ENCODE measurements at places on chromosomes 3 and 15. TPM values are rescaled to one million over a fixed set of nuclear protein-coding genes. Genes with fewer than 3 reads are reported as not detected.

DNA sequence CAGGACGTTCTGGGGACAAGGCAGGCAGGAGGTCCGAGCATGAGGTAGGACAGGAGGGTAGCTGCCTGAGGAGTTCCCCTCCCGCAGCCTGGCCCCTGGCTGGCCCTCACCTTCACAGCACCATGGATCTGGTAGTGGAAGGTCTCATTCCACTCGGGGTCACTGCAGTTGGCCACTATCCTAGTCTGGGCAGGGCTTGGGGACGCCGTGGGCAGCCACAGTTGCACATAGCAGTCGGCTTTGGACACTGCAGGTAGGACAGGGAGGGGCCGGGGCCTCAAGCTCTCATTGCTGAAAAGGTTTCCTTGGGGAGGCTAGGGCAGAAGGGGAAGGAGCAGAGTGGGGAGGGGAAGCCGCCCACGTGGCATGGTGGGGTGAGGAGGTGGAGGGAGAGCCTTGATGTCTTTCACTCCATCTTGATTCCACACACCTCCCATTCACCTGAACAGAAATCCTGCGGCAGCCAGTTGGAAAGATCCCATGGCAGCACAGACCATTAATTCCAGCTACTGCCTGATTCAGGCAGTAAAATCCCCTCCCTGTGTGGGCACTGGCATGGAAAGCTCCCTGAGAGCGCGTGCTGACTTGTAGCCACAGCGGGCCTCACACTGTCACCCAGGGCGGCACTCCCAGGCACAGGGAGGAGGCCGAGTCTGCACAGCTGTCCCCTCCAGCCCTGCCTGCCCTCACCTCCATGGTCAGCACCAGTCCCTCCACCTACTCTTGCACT lies 2.1 kb downstream of the PLA2G4F start:
- DNase-seq, result no peak

GRCh38 chr3:127329631-127330285 lies 41.9 kb upstream of the PRR20G start:
- DNase-seq, result no peak

GRCh38 chr3:150217691-150218090 lies 190.4 kb upstream of the TSC22D2 start:
- no peak for DNase-seq

GRCh38 chr15:79970624-79971434 lies at the start of gene BCL2A1:
Gene BCL2A1, minus strand, starts transcription at chr15:79971196. Its CDS starts 77 bp downstream, at chr15:79971119.
- DNase-seq, result peak; percentile 28

GRCh38 chr3:177229791-177230190 lies 32.5 kb upstream of the TBL1XR1 start:
- no peak for DNase-seq

DNA sequence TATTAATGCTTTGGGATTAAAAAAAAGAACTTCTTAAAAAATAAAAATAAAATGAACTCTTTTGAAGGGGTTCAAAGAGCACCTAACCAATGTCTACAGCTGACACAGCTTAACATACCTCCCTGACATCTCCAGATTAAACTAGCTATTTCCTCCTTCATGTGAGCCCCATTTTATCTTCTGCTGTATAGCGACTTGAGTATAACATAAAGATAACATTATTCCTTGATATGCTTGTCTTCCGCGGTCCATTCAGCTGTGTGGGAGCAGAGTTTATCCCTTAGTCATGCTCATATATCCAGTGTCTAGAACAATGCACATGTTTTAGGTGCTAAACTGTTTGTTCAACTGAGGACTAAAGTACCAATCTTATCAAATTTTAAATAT lies 7.8 kb upstream of the CHRM5 start:
- DNase-seq, result no peak

DNA sequence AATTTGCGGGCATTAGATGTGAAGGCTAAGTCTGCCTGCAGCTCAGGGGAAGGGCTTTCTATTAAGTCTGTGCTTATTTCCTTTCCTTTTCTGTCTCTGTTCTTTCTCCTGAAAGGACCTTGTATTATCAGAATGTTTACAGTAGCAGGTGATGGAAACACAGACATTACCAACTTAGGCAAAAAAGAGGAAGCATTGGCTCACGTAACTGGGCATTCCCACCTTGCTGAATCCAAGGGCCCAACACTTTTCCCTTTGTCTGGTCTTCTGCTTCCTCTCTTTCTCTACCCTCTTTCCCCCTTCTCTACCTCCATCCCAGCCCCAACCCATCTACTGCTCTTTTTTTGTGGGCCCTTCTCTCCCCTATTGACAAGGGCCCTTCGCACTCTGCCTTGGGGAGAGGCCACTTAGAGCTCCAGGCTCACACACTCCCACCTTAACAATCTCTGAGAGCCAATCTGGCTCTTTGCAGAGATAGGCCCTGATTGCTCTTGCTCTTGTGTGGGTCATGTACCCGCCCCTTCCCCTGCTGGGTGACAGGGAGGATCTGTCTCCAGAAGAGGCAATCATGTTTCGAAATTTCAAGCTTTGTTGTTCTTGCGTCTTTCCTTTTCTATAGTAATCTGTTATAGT lies 35.0 kb downstream of the ACAA1 start:
- no peak for DNase-seq

DNA sequence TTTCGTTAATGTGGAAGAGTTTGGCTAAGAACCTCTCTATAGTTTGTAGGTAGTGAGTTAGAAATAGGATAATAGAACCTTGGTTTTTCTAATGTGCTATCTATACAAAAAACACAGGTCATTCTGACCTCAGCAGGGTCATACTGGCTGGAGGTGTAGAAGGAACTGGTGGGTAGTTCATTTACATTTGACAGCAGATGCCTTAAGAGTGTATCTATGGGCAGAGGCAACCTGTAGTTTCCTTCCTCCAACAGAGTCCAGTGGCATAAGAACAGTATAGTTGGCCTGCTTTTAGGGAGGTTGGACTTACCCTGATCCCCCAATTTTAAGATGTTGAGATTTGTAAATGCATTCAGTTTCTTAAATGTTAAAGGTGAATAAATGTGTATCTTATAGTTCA lies 152.2 kb downstream of the TCF12 start:
- no peak for DNase-seq

DNA sequence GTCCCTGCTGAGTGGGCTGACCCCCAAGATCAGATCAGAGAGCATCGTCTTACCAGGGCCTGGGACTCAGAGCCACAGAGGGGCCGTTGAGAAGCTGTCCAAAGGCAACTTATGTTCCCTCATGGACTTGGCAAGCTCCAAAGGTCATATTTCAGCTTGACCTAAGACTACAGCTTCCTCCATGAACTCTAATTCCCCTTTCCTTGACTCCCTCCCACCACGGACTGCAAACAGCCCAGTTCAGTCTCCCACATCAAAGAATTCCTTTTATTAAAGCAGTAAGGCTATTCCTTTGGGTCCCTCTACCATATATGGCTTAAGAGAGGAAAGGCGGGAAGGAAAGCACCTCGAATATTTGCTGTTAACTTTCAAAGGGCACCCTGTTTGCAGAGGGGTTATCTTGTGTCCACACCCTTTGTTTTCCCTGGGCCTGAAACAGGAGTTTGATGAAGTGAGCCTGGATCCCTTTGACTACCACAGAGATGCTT lies 146.1 kb upstream of the THBS1 start:
- DNase-seq, result no peak

- DNase-seq, result no peak
These were observed 8.6 kb downstream of the CLN6 start for GRCh38 chr15:68220967-68221366.

- DNase-seq, result no peak
These were observed 28.6 kb upstream of the SRGAP3 start for GRCh38 chr3:9278085-9278484.

DNA sequence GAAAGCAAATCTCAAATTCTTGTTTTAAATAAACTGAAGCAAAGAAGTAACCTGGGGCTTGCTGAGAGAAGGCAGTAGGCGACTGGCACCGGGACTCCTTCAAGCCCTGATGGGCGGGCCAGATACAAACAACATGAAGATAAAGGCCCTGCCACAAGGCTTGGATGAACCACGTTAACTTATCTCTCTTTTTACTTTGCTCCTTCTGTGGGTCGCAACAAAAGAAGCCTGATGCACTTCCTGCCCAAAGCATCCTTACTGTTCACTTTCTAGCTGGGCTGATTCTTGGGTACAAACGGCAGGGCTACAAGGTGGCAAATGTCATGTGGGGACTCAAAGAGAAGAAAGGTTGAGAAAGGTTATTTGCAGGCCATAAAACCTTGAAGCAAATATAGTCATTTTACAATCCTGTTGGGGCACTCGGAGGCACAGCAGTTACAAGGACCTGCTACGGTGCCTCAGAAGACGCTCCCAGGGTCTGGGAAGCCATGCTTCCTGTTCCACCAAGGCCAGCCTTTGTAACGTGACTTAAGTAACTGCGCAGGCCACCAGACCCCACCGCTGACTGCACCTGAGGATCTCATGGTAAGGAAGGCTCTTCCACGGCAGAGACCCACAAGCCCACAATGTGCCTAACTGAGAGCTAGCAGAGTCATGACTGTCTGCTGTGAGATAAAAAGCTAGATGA lies 71.1 kb downstream of the CHSY1 start:
- DNase-seq, result no peak

GRCh38 chr3:119368298-119368697 lies 74.1 kb downstream of the ARHGAP31 start:
- DNase-seq, result no peak

DNA sequence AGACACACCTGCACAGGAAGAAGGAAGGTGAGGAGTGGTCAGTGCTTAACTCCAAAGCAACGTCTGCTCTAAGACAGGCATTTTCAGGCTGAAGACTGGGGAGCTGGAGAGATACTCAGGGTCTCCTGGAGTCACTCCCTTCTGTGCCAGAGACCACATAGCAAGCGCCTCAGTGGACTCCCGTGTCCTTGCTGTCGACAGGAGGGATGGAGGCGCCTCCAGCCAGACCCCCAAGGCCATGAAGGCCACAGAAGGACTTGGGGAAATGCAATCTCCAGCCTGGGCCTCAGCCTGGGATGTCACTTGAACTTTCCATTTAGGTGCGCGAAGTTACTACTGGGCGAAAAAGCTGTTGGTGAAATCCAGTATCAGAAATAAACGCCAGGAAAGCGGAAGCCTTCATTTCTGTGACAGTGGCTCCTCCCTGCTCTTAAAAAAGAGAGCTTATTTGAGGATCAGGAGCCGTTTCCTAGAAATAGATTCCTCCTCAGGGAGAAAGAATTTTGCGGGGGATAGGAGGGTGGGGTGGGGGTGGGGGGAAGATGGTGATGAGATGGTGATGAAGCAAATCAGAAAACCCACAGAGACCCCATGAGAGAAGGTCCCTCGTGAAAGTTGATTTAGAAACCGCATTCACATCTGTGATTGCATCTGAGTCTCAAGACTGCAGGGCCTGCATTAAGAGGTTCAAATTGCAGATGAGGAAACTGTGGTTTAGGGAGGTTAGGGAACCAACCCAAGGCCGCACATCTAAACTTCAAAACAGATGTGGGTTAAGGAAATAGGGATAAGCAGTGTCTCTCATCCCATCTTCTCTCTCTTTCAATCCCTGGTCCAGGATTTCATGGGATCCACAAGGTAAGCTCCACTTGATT lies 78.8 kb downstream of the ATP2B2 start:
- no peak for DNase-seq

DNA sequence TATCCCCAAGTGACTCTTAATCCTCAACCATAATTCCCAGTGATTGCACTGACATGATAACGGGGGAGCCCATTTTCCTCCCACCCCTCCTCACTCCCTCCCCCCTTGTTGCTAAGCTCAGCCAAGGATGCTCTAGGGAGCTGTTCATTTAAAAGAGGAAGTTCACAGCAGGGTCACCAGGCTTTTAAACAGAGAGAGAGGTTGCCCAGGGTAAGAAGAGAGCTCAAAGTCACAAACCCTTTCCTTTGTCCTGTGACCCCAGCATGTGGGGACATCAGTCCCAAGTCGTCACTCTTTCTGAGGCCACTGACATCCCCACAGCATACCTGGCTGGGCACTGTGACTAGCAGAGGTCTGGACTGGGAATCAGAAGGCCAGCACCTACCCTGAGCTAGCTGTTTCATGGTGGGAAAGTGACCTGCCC lies 144.1 kb downstream of the RORA start:
- DNase-seq, result no peak

GRCh38 chr3:31815631-31816440 lies 165.2 kb downstream of the OSBPL10 start:
- DNase-seq, result no peak

GRCh38 chr3:194935632-194936470 lies 250.2 kb downstream of the FAM43A start:
- no peak for DNase-seq

GRCh38 chr3:123791417-123791816 lies 92.7 kb downstream of the MYLK start:
- DNase-seq, result no peak

- no peak for DNase-seq
These were observed 354.7 kb downstream of the FGF12 start for GRCh38 chr3:192372616-192373015.

DNA sequence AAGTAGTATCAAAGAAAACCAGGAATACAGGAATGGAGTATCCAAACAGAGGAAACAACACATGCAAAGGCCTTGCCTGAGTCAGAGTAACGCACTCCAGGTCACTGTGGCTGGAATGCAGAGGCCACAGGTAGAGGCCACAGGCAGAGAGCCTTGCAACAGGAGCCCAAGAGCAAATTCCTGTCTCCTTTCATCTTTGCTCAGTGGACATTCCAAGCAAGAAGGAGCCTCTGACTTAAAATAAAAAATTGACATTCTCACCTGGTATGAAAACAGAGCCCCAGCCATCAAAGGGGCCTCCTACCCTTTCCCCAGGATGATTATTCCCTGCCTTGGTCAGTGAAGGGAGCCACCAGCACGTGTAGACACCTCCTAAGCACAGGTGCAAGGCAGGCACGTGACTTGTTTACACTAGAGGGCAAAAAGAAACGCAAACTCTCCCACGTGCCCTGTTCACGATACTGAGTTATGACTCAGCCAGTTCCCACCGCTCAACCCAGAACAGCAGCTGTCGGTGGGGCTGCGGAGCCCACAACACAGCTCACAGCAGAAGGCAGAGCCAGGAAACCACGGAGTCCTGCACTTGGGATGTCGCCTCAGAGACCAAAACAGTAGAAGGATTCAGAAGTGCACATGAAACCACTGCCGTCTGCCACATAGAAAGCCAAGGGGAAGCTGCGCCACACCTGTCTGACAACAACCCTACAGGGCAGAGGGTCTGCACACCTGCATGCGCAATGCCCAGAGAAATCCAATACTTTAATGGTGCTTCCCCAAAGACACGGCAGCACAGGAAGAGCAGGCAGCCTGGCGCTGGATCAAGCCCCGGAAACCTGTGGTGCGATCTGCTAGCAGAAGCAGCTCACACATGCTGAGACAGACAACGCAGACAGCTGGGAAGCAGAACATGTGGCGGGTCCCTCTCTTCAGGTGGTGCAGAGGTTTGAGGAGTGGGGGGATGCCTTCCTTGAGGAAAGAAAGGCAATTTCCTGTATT lies 52.1 kb downstream of the ITGB5 start:
- peak; percentile 40 for DNase-seq

SLC27A2 gene
- 2.1 TPM for polyA plus RNA-seq

SLC51B gene
- 13.6 TPM for polyA plus RNA-seq

CD200 gene
- 6.3 TPM for polyA plus RNA-seq

SLC15A2 gene
- polyA plus RNA-seq, result 11.8 TPM

ITIH3 gene
- 9.9 TPM for polyA plus RNA-seq

PAQR5 gene
- polyA plus RNA-seq, result 4.5 TPM

ACOX2 gene
- 27.1 TPM for polyA plus RNA-seq

Data from testis (tissue), 5 donors.